ENCODE measurements at places on chromosomes 5 and 9.

- no peaks in the 10 kb centered on the region for H3K36me3 ChIP-seq
- H3K27ac ChIP-seq, result no peak overlapping the region
- no peak overlapping the region for H3K4me3 ChIP-seq
- DNase-seq, result no peak
- H3K27me3 ChIP-seq, result no peaks in the 10 kb centered on the region
These were observed 138.6 kb upstream of the RASA1 start for GRCh38 chr5:87129046-87129445.

DNA sequence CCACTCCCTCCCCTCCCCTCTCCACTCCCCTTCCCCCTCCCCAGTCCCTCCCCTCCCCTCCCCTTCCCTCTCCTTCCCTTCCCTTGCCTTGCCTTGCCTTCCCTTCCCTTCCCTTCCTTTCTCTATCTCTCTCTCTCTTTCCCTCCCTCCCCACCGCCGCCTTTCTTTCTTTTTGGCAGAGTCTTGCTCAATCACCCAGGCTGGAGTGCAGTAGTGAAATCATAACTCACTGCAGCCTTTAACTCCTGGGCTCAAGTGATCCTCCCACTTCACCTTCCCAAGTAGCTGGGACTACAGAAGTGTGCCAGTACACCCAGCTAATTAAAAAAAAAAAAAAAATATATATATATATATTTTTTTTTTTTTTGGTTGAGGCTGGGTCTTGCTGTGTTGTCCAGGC lies 45.5 kb downstream of the IL31RA start:
- no peak overlapping the region for H3K27ac ChIP-seq
- no peak overlapping the region for H3K4me3 ChIP-seq
- H3K4me1 ChIP-seq, result peaks cover 40% of the 10 kb centered on the region

GRCh38 chr9:35286381-35286780 lies 124.6 kb downstream of the UNC13B start:
- H3K4me3 ChIP-seq, result no peak overlapping the region
- no peaks in the 10 kb centered on the region for H3K4me1 ChIP-seq
- DNase-seq, result no peak

GRCh38 chr5:132067451-132067850 lies 6.1 kb upstream of the CSF2 start:
- H3K36me3 ChIP-seq, result no peaks in the 10 kb centered on the region
- no peak overlapping the region for H3K4me3 ChIP-seq
- no peak overlapping the region for H3K27ac ChIP-seq

DNA sequence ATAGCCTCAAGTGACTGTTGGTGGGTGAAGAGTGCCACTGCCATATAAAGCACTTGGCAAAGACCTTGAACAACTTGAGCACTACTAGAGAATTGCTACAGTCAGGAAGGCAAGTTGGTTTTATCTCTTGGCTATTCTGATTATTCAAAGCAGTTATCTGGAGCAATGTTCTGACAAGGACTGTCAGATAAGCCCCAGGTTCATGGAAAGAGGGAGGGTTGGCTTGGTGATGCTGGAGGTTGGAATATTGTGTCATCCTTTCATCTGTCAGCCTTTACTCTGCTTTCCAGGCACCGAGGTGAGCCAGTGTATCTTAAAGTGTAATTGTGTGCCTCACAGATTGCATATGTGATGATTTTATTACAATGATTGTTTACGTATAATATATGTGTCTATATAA lies 548.4 kb upstream of the ZNF608 start:
- no peaks in the 10 kb centered on the region for H3K36me3 ChIP-seq
- no peaks in the 10 kb centered on the region for H3K4me1 ChIP-seq
- H3K27ac ChIP-seq, result no peak overlapping the region

- H3K36me3 ChIP-seq, result no peaks in the 10 kb centered on the region
- H3K27me3 ChIP-seq, result no peaks in the 10 kb centered on the region
- H3K27ac ChIP-seq, result no peak overlapping the region
- no peaks in the 10 kb centered on the region for H3K4me1 ChIP-seq
These were observed 197.9 kb downstream of the KCTD16 start for GRCh38 chr5:144368556-144368955.

DNA sequence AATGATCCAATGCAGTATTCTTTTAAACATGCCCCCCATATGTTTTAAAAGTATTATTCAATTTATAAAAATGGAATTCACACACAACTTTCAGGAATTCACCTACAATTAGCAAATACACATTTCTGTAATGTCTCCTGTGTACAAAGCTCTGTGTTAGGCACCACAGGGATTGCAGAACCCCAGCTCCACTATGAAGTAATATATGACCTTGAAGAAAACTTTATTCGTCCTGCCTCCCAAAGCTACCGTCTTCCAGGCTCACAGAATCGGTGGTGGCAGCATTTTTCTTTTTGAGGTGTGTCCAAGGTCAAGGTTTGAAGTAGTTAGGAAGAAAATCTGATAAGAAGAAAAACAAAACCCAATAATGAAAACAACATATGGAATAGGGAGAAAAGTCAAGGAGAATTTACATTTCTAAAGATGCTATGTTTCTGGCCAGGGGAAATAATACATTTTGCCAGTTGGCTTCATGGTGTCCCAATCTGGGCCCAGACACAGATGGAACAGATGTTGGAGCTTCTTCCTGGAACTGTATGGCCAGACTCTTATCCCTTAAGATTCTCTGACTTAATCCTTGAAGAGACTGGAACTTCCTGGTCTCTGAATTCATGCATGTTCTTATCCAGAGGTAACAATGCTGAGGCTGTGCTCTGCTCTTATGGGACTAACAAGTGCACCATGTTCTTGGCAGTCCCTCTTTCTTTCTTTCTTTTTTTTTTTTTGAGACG lies 22.0 kb upstream of the LVRN start:
- DNase-seq, result no peak
- H3K4me3 ChIP-seq, result no peak overlapping the region
- no peaks in the 10 kb centered on the region for H3K27me3 ChIP-seq
- no peaks in the 10 kb centered on the region for H3K4me1 ChIP-seq

All from activated T-cell treated with anti-CD3 and anti-CD28 coated beads, Interleukin-2, amount 50 U/mL, for 72 hours (primary cell).